ENCODE measurements at places on chromosomes 7 and 10.

GRCh38 chr7:43058271-43059066 is 54.0 kb upstream of the HECW1 start:
- no peak for DNase-seq

DNA sequence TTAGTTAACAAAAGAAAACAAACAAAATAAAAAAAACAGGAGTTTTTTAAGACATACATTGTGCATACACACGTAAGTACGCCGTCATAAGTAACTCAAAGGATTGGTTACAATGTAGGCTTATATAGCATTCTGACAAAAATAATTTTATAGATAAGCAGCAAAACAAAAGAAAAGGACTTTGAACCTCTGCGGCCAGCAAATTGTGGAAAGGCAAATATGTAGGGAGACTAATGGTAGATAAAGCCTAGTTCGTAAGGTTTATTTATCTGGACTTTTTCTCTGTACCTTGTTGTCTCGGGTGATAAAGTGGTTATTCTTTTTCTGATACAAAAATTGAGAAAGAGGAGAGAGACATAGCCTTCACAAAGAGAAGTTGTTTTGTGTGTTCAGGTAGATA is 891.9 kb downstream of the CNTNAP2 start:
- DNase-seq, result no peak

DNA sequence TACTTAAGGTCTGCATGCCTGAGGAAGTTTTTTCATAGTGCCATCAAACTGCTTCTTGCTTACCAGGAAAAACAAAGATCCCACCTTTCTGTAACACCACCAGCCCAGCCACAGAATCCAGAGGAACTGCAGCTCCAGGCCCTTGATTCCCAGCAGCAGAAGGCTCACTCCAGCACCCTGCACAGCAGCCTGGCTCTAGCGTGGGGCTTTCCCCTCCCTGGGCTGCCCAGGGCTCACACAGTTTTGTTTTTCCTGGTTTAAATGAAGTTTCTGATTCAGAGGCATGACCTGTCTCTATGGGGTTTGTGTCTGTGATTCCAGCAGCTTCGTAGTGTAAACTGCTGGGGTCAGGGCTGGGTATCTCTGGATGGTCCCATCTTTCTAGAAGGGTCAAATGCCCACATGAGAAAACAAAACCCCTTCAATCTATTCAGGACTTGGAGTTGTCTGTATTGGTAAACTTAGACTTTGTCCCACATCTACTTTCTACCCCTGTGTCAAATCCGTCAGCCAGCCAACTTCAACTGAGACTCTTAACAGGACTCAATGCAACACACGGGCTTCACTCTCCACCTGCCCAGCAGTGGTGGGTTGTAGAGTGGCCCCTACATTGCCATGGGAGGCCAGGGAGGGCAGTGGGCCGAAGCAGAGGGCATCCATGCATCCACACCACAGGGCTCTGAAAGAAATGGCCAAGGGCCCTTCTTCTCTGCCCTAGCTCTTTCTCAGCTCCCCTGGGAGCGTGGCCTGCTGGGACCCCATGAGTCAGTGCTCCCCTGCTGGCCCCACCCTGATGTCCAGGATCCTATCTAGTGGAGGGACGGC is 73.6 kb downstream of the ATXN7L1 start:
- no peak for DNase-seq

DNA sequence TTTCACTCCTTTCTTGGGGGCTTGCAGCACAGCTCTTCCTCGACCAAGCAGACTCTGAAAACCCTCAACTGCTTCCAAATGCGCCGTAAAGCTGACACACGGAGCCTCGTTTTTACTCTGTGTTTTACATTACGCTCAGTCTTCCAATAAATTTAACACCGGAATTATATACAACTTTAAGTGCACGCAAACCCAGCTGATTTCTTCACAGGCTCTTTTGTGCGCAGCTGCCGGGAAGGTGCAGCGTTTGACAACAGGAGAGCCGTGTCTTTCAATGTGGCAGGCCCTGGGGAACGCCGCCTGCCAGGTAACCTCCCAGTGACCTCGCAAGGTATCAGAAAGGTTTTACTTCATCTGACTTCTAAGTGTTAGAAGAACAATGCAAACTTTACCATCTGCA is 35.0 kb downstream of the GFRA1 start:
- no peak for DNase-seq

DNA sequence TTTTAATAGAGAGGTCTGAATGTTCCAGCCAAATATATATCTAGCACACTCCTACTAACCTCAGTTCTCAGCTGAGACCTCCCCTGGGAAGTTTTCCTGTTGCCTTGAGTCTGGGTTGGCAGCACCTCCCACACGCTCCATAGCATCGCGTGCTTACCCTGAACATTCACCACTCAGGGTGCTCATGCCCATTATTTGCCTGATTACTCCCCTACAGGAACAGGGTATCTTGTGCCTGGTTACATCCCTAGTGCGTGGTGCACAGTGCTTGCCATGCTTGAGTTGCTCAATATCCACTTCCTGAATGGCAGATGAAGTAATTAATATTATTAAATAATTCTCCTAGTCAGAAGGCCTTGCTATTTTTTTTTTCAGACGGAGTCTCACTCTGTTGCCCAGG is 269.9 kb upstream of the IMMP2L start:
- DNase-seq, result no peak

DNA sequence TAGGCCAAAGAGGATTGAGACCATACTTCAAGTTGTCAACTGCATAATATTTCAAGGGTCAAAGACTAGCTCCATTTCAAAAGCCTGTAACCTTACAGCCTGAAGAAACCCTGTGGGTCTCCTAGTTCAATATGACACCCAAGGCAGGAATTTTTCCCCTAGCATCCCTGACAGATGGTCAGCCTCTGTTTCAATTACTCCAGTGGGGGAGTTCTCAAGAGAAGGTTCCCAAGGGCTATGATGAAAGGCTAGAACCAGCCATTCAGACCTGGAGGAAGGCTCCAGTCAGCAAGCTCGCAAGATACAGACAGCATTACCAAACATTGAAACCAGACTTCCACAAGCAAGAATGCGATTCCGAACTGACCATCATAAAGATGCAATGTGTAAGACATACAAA is 1.6 kb downstream of the HTR7 start:
- DNase-seq, result no peak

DNA sequence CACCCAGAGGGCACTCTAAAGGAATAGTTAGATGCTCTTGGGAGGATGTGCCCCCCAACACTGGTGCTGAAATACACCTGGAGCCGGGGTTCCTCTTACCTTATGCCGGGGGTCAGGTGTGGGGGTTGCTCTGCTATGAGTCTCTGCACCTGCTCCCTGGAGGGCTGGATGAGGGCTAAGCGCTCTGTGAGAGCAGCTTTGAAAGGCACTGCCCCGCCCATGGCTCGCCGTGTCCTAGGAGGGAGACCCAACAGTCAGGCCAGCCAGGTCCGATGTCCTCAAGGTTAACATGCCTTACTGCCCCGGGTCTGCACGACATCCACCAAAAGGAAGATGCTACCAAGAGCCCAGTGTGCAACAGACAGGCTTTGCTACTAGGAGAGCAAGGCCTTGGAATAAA is 31.7 kb downstream of the PSPH start:
- DNase-seq, result no peak

Data from OCI-M1 (cell line).